ENCODE measurements at places on chromosomes 16 and 17. TPM values are rescaled to one million over a fixed set of nuclear protein-coding genes. Genes with fewer than 3 reads are reported as not detected.

- H3K4me1 ChIP-seq = peaks cover 91% of the 10 kb centered on the region
- no peaks in the 10 kb centered on the region for H3K27me3 ChIP-seq
- no peaks in the 10 kb centered on the region for H3K36me3 ChIP-seq
- peak overlapping the region; percentile 35 for H3K4me3 ChIP-seq
These were observed 23.3 kb downstream of the CEP295NL start for GRCh38 chr17:78879635-78880186.

DNA sequence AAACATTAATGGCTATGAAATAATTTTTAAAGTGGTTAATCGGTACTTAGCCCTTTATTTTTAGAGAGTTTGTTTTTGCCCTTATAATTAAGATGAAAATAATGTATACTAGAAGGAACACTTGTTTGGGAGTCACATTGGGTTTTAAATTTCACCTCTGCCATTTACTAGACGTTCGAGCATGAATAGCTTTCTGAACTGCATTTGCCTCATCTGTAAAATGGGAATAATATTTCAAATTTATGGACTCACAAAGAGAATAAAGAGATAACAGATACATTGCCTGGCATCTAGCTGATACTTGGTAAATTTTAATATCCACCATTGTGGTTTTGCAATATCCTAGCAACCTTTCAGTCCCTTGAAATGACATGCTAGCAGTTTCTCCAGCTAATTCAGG, 36.6 kb downstream of the TNRC6A start:
- no peak overlapping the region for H3K4me3 ChIP-seq
- no peak for DNase-seq
- peaks cover 74% of the 10 kb centered on the region for H3K4me1 ChIP-seq
- H3K36me3 ChIP-seq = peaks cover 5% of the 10 kb centered on the region
- H3K27me3 ChIP-seq = no peaks in the 10 kb centered on the region
- H3K27ac ChIP-seq = no peak overlapping the region

GRCh38 chr17:65047941-65048340, 8.6 kb downstream of the GNA13 start:
- H3K27ac ChIP-seq = no peak overlapping the region
- H3K4me1 ChIP-seq = peaks cover 16% of the 10 kb centered on the region
- no peak overlapping the region for H3K4me3 ChIP-seq
- H3K36me3 ChIP-seq = peaks cover 80% of the 10 kb centered on the region
- H3K27me3 ChIP-seq = no peaks in the 10 kb centered on the region

GRCh38 chr16:23771027-23771426, 16.2 kb downstream of the CHP2 start:
- DNase-seq = no peak
- no peak overlapping the region for H3K4me3 ChIP-seq
- H3K4me1 ChIP-seq = no peaks in the 10 kb centered on the region
- no peaks in the 10 kb centered on the region for H3K36me3 ChIP-seq

CYGB gene
- polyA plus RNA-seq = 36.0 TPM

CCL3 gene
- not detected for polyA plus RNA-seq

DNA sequence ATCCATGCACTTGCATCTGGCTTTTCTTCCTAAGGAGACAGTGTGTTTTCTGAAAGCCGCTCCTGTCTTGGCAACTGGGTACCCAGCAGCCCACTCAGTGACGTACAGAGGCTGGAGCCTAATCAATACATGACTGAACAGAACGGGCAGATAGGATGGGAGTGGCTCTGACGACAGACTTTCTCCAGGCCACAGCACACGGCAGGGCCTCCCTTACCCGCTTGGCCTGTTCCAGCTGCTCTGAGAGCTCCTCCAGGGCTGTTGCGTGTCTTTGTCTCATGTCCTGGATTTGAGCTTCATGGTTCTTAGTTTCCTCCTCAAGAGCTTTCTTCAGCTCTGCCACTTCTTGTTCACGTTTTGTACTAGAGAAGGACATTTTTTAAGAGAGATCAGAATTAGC, 64.9 kb downstream of the NDEL1 start:
- DNase-seq = no peak
- no peak overlapping the region for H3K4me3 ChIP-seq
- H3K4me1 ChIP-seq = no peaks in the 10 kb centered on the region
- no peak overlapping the region for H3K27ac ChIP-seq

- H3K36me3 ChIP-seq = no peaks in the 10 kb centered on the region
- H3K27ac ChIP-seq = no peak overlapping the region
- no peak for DNase-seq
- H3K4me1 ChIP-seq = no peaks in the 10 kb centered on the region
- H3K4me3 ChIP-seq = no peak overlapping the region
These were observed 111.6 kb downstream of the DYNLRB2 start for GRCh38 chr16:80652441-80652840.
